ENCODE measurements at places on chromosomes 13 and 19.
A peak's percentile ranks its signal among the peaks of the same experiment; 100 is the strongest.

DNA sequence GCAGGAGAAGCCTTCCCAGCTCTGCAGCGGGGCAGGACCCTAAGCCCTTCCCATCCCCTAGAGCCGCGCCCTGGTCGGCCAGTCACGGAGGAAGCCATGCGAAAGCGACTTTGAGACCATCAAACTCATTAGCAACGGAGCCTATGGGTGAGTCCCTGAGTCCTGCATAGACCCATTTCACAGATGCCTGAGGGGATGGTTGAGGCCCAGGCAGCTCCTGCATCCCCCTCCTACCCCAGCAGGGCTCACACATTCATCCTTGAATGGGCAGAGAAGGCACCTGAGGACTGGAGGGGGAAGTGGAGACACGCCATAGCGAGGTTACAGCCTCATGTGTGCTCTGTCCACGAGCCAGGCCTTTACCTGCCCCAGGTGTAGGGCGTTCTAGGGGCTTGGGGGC lies 24.2 kb upstream of the PIK3R2 start:
- peaks cover 6% of the 10 kb centered on the region for H3K4me1 ChIP-seq
- peak overlapping the region; percentile 52 for H3K27ac ChIP-seq
- H3K36me3 ChIP-seq = peaks cover 40% of the 10 kb centered on the region
- DNase-seq = no peak
- H3K4me3 ChIP-seq = no peak overlapping the region

DNA sequence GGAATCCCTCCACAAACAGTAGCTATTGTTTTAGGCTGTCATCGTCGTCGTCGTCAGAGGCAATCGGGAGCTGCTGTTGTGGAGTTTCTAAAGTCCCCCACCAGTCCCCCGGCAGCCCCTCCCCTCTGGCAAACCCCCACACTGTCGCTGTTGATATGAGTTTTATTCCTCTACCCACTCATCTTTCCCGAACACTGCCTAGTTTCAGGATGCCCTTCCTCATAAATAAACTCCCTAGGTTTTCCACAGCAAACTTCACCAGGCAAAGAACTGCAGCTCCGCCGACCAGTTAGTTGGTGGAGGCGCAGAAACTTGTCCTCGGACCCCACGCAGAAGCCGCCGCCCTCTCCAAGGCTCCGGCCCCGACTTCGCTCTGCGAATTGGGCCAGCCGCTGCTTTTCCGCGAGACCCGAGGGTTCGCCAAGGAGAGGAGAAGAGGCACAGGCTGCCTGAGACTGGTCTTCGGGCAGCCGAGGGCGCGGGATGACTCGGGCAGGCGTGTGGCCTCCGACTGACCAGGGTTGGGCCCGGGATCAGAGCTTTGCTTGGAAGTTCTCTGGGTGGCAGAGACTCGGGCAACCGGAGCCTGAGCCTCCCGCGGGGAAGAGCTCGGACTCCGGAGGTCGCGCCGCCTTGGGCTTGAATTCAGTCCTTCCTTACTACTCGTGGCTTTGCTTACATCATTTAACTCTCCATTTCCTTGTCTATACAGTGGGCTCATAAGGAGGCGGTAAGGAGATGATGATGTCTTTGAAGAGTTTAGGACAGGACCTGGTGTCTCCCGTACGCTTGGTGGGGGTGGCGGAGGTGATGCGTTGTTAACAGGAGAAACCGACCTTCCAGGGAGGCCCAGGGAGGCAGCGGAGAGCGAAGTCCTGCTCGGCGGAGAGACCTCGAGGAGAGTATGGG lies 7.9 kb downstream of the PDX1 start:
- H3K27me3 ChIP-seq = peaks cover 89% of the 10 kb centered on the region
- H3K36me3 ChIP-seq = peaks cover 1% of the 10 kb centered on the region
- DNase-seq = no peak

DNA sequence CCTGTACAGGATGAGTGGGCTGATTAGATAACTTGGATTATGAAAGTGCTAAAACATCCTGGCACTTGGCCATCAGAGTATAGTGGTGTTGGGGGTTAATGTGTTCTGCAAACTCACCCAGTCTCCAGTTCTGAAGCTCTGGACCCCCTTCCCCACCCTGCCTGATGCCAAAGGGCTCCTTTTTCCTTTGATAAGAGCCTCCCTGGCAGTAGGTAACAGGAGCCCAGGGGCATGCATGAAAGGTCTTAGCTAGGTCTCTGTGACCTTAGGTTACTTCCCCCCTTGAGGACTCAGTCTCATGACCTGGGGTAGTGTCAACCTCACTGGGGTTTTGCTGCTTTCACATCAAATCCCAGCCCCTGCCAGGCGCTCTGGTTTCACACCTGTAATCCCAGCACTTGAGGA lies 2.5 kb downstream of the RPS28 start:
- no peaks in the 10 kb centered on the region for H3K27me3 ChIP-seq
- peaks cover 28% of the 10 kb centered on the region for H3K36me3 ChIP-seq
- DNase-seq = no peak
- H3K4me1 ChIP-seq = peaks cover 20% of the 10 kb centered on the region
- H3K27ac ChIP-seq = no peak overlapping the region
- H3K4me3 ChIP-seq = no peak overlapping the region

GRCh38 chr13:46475541-46475991 lies 77.4 kb upstream of the LRCH1 start:
- no peak overlapping the region for H3K27ac ChIP-seq
- no peaks in the 10 kb centered on the region for H3K36me3 ChIP-seq
- no peak for DNase-seq
- no peak overlapping the region for H3K4me3 ChIP-seq
- H3K4me1 ChIP-seq = no peaks in the 10 kb centered on the region

DNA sequence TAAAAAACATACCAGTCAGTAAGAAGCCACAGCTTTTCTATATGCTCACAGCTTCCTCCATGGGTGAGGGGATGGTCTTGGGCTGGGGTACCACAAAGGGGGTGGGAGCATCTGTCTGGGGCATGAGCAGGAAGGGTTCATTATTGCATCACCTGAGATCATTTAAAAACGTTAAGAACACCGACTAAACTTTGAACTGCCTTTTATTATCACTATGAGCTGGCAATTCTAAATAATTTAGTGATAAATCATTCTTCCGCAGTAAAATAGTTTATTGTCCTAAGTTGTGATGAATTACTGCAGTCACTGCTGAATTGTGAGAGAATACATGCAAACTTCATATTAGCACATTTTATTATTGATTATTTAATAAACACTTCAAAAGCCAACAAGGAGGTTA lies 71.6 kb downstream of the KL start:
- H3K27ac ChIP-seq = no peak overlapping the region
- peaks cover 10% of the 10 kb centered on the region for H3K4me1 ChIP-seq
- H3K36me3 ChIP-seq = no peaks in the 10 kb centered on the region
- no peak overlapping the region for H3K4me3 ChIP-seq
- DNase-seq = no peak

DNA sequence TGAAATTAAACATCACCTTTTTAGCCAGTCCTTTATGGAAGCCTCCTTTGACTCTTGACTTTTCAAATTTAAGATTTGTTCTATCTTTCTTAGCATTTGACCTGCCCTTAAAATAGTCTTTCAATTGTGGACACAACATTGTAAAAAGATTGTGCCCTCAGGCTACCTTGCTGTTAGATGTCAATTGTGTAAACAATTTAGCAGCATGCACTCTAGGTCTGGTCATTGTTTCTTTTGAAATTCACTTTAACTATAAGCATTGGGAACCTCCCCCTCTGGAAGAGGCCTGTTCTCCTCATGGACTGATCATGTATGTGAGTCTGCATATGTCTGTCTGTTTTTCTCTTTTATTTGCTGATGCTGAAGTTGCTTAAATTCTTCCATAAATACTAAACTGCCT lies 31.5 kb upstream of the PABPC3 start:
- peaks cover 6% of the 10 kb centered on the region for H3K27me3 ChIP-seq
- H3K27ac ChIP-seq = no peak overlapping the region
- DNase-seq = no peak
- H3K4me3 ChIP-seq = no peak overlapping the region
- no peaks in the 10 kb centered on the region for H3K36me3 ChIP-seq
- no peaks in the 10 kb centered on the region for H3K4me1 ChIP-seq
